ENCODE measurements at places on chromosomes 4 and X.

DNA sequence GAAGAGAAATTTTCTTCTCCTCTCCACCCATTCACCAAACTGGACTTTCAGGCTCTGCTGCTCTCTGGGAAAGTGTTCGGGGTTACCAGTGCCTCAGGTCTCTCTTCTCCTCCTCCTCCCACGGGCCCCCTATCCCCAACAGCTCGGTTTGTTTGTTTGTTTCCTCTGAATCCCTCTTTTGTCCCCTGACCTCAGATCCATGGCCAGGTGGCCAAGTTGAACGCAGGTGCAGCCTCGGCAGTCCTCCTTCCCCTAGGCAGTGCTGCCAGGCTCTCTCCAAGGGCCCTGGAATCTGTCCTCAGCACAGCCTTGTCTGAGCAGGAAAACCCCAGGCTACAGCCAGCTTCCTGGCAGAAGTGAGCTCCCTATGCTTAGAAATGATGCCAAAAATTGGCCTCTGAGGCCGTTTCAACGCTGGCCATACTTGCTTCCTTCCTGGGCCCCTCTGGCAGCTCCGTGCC lies 60.0 kb downstream of the FHDC1 start:
- DNase-seq = no peak

- no peak for DNase-seq
Measured at GRCh38 chr4:84901740-84902281, 64.7 kb downstream of the WDFY3 start.

- DNase-seq = no peak
Measured at GRCh38 chr4:177308125-177308524, 1.5 kb upstream of the NEIL3 start.

GRCh38 chr4:102612824-102613366 lies 111.7 kb downstream of the NFKB1 start:
- DNase-seq = no peak

DNA sequence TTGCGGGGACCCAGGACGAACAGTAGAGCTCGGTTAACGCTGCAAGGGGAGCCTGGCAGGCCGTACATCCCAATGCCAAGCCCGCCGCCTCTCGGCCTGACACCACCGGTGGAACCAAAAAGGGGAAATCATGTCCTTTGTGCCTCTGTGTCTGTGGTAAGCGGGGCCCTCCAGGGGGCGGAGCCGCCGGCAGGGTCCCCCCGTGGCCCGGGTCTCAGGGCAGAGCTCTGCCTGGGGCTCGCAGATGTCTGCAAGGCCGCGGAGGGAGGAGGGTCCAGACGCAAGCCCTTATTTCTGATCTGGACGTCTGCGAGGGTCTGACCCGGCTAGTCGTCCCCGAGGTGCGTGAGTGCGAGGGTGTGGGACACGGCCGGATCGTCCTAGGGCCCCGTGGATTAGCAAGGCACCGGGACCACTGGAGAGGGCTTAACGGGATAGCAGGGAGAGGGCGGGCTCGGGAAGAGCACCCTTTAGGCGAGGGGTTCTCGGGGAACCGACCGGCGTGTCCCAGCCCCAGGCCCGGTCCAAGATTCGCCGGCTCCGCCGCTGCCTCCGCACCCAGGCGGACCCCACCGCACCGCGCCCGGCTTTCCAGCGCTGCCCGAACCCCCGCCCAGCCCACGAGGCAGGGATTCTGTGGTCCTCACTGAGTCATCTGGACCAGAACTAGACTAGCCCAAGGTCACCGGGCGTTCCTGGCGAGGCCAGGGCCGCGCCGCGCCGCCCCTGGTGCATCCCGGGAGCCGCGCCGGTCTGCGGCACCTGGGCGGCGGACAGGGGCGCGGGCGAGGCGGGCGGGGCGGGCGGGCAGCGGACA lies 863 bp upstream of the FAM193A start:
- DNase-seq = peak; percentile 37

DNA sequence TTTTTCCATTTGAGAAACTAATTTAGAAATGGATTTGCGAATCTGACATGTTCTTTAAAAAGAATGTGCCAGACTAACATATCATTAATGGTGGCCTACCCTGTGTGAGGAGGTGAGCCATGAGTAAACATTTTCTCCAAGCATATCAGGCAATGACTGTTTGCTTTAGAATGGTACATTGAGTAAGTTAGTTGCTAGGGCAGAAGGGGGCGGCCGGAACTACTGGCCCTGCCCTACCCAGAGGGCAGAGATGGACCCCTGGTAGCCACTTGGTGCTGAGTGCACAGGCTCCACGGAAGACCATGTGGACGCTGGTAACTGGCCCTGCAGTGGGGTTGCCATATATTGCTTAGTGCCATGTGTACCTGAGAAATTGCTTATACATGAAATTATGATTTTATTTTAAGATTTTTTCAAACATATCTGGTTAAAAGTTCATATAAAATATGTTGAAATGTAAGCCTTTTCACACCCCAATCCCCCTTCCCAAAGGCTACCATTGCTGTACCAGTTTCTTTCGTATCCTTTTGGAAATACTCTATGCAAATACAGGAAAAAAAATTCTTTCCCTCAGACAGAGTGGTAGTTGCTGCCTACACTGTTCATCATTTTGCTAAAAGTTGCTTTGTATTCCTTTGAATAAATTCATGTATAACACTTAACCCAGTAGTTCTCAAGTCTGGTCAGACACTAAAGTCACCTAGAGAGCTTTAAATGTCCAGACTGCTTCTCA lies 8.8 kb downstream of the FNIP2 start:
- no peak for DNase-seq

DNA sequence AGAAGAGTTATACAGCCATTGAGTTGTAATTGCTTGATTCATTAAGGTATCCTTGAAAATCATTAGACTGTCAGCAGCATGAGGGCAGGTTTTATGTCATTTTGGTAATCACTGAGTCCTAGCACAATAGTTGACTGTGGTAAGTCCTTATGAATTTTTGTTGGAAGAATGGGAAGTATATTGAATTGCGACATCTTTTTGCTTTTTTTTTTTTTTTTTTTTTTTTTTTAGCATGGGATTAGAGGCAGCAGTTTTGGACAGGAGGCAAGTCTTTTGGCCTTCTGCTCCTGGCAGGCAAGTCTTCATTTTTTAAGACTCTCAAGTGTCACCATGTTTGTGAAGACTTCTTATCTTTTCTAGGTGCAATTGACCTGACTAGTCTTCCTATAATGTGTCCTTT lies 29.7 kb downstream of the PRRG1 start:
- DNase-seq = no peak

DNA sequence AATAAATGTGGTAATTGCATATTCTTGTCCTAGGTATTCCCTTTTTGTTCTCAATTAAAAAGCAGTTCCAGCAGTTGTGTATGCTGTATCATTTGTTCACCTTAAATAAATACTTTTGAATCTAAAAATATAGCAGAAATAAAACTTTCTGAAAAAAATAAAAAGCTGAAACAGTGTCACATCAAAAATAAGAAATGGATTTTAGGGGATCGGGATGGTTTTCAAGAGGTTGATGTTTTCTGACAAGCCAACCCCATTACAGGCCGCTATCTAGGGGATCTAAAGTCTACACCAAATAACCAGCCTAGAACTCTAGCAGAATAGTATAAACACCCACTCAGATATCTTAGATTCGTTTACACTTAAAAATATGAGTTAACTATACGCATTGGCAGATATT lies 95.4 kb upstream of the MAML3 start:
- no peak for DNase-seq

DNA sequence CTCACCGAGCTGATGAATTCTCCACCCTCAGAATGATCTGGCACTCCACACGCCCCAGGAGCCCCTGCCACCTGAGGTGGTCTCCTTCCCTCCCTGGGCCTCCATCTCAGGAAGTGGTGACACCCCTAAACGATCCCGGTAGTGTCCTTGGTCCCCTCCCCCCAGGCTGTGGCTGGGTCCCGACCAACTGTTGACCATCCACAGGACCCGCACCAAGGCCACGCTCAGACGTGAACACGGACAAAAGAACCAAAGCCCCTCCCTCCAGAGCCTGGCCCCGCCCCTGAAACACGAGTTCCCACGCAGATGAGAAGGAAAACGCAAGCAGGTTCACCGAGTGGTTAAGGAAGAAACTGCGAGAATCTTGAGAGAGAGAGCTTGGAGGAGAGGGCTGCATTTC lies 16.6 kb downstream of the LRPAP1 start:
- DNase-seq = no peak

DNA sequence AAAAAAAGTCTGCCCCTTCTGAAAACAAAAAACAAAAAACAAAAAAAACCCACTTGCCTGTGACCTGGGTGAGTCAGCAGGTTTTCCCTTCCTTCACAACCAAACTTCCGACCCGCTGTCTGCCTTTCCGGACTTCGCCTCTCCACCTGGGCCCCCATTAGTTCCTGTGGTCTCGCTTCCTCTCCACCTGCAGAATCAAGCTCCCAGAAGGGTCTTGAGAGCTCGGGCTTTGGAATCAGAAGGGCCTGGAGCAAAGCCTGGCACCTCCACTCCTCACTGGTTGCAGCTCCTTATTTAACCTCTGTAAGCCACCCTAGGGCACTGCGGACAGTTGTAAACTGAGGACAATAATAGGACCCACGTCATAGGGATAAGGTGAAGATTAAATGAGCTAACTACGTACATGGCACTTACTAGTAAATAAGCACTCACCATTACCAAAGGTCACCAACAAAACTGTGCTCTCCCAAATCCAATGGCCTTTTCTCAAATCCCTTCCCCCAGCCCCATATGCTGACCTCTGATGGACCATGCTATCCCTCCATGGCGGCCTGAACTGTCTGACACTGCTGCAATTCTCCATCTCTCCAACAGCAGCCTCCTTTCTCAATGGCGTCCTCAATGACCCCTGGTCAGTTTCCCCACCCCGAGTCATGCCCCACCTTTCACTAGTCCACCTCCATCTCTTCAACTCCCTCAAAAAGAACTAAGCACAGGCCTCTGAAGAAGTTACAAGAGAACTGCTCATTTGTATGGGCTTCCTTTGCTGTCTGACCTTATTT lies 64.2 kb downstream of the IRF2 start:
- no peak for DNase-seq

DNA sequence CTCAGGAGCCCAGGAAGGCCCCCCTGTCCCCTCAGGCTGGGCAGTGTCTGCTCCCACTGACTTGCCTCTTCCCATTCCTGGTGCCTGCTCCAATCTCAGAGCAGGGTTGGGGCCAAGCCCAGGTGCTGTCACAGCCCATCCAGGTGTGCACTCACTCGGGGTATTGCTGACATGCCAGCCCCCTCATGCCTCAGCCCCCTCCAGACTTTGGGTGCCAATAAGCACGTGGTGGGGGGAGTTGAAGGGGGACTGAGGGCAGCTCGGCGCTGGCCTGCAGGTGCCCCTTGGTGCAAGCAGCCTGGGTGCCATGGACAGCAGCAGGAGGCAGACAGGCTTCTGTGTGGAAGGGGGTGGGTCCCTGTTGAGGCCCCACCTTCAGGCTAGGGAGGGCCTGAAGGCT lies 28.4 kb downstream of the NAA11 start:
- no peak for DNase-seq

DNA sequence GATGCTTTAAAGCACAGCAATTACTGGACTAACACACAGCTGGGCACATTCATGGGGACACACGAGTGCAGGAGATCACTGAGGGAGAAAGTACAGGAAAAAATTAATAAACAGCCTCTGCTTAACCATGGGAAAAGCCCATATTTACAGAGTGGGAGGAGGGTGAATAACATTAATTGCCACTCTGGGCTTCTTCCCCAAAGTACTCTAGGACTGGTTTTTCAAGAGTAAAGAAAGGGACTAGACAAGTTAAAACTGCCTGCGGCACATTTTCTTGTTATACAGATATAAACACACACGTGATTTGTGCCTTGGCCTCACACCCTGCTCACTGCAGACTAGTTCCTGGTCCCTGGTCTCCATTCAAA lies 179.7 kb upstream of the TET2 start:
- DNase-seq = no peak

- DNase-seq = no peak
Measured at GRCh38 chr4:57442831-57443291, 332.7 kb upstream of the IGFBP7 start.

DNA sequence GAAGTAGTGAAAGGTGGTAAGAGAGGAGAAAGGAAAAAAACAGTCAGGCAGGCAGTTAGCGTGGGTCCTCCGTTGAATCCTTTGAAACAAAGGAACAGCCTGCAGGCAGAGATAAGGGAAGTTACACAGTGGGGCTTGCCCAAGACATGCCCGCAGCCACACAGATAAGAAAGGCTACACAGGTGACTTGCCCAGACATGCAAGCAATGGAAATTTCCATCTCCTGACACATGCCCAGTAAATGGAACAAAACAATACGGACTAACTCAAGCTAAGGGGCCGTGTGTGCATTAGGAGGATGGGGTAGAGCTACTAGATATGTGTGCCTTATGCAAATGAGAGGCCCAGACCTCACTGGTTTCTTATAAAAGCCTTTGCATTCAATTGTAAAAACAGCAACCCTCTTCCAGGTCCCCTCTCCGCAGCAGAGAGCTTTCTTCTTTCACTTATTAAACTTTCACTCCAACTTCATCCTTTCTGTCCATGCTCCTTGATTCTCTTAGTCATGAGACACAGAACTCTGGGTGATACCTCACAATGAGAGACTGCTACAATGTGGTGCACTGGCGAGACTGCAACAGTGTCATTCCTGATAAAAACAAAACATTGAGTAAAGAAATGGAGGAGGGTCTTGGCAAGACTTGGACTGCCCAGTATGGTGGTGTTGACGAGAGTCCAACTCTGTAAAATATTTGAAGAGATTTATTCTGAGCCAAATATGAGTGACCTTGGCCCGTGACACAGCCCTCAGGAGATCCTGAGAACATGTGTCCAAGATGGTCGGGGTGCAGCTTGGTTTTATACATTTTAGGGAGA lies 997.4 kb upstream of the PRKX start:
- no peak for DNase-seq

DNA sequence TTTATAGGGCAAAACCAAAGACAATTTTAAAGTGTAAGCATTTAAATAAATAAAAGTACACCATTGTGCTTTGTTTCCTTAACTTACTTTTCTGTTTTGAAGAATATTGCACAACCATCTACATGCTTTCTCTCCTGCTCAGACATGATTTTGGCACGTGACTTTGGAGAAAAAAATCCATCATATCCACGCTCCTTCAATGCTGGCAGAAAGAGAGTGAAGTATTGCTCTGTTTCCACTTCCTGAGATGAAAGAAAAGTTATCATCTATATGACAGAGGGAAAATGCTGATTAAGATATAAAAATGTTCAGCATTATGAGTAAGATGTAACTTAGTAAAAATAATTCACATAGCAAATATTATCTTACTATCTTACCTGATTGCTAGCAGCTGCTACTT lies 77.1 kb downstream of the CNOT6L start:
- DNase-seq = no peak

- peak; percentile 29 for DNase-seq
Measured at GRCh38 chr4:98446499-98447375, 185.6 kb downstream of the RAP1GDS1 start.

GRCh38 chr4:150237110-150237872 lies 159.0 kb downstream of the DCLK2 start:
- no peak for DNase-seq

Measured in T-helper 1 cell (primary cell).